Activated CD4-positive, alpha-beta T cell treated with anti-CD3 and anti-CD28 coated beads, Interleukin-2, amount 10 ng/mL, durations not matched to agents 24 days and 14 days (primary cell): ENCODE measurements at places on chromosomes 1 and 21. TPM values are rescaled to one million over a fixed set of nuclear protein-coding genes. Genes with fewer than 3 reads are reported as not detected.

GRCh38 chr1:165898837-165899236 is 71.4 kb downstream of the UCK2 start:
- DNase-seq = no peak
- peaks cover 32% of the 10 kb centered on the region for H3K36me3 ChIP-seq
- no peaks in the 10 kb centered on the region for H3K27me3 ChIP-seq
- no peak overlapping the region for H3K4me3 ChIP-seq
- peaks cover 17% of the 10 kb centered on the region for H3K4me1 ChIP-seq

Gene OR13G1
- total RNA-seq = not detected in 2 replicates

Gene RNPC3
- 18.7 and 20.7 TPM in 2 replicates for total RNA-seq

Gene LYPD8
- total RNA-seq = not detected in 2 replicates

DNA sequence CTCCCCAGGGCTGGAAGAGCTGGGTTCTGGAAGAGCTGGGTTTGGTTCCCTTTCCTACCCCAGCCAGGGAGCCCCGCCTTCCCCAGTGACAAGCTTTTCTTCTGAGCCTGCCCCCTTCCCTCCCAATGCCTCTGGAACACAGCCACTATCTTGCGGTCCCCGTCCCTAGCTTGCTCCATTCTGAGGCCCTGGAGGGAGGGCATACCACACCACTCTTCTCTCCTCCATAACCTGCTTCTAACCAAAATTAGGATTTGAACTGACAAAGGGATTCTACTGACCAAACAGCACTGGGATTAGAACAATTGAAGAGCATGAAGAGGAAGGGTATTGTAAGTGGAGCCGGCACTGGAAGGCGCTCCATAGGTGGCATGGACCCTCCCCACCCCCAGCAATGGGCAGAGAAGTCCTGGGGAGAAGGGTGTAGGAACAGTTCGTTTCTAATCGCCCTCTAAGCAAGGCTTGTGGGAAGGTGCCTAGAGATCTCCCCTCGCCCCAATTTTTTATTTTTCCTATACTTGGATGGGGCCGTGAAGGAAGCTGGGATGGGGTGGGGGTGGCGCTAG is 690 bp downstream of the C1orf216 start:
- H3K4me1 ChIP-seq = peaks cover 37% of the 10 kb centered on the region
- peak overlapping the region; percentile 89 for H3K4me3 ChIP-seq
- peak overlapping the region; percentile 17 for H3K27ac ChIP-seq
- H3K36me3 ChIP-seq = peaks cover 27% of the 10 kb centered on the region
- DNase-seq = peak; percentile 60

GRCh38 chr1:193905288-193906085 is 719.1 kb upstream of the B3GALT2 start:
- H3K4me3 ChIP-seq = no peak overlapping the region
- DNase-seq = no peak
- H3K36me3 ChIP-seq = no peaks in the 10 kb centered on the region
- no peaks in the 10 kb centered on the region for H3K4me1 ChIP-seq

Gene S100A7
- total RNA-seq = not detected in 2 replicates

GRCh38 chr1:6914706-6915105 is 129.5 kb downstream of the CAMTA1 start:
- no peaks in the 10 kb centered on the region for H3K36me3 ChIP-seq
- no peak overlapping the region for H3K27ac ChIP-seq
- H3K4me3 ChIP-seq = no peak overlapping the region

DNA sequence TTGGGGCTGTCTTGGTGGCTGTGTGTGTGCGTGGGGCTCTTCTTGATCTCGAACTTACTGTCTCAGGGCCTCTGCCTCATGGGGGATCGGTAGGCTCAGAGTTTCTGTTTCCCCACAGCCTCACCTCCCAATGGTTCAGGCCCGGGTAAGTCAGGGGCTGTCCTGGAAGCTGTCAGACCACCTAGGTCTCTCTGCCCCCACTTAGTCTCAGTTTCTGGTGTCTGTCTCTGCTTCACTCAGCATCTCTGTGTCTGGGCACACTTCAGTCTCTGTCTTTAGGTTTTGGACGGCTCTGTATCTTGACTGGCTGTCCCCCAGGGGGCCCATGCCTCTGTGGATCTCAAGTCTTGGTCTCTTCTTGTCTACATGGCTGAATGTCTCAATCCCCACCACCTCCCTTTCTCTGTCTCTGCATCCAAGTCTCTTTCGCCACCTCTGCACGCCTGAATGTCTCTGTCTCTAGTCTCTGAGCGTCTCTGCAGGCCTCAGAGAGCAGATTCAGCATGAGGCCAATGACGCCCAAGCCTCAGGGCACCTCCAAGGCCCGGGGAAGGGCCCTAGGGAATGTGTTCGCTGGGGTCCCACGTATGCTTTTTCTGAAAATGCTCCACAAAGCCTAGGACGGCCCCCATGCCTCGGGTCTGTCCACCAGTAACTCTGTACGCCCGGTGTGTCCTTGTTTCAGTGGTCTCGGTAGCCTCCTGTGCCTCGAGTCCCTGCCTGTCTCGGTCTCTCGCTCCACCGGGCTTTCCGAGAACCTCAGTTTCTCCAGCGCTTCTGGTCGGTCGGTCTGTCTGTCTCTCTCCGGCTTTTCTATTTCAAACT is 818 bp downstream of the FHL3 start:
- H3K4me1 ChIP-seq = peaks cover 47% of the 10 kb centered on the region
- H3K27me3 ChIP-seq = no peaks in the 10 kb centered on the region
- DNase-seq = peak; percentile 77
- peak overlapping the region; percentile 99 for H3K4me3 ChIP-seq
- peaks cover 25% of the 10 kb centered on the region for H3K36me3 ChIP-seq

Gene TCHH
- total RNA-seq = not detected in 2 replicates

Gene NCMAP
- total RNA-seq = not detected in 2 replicates

DNA sequence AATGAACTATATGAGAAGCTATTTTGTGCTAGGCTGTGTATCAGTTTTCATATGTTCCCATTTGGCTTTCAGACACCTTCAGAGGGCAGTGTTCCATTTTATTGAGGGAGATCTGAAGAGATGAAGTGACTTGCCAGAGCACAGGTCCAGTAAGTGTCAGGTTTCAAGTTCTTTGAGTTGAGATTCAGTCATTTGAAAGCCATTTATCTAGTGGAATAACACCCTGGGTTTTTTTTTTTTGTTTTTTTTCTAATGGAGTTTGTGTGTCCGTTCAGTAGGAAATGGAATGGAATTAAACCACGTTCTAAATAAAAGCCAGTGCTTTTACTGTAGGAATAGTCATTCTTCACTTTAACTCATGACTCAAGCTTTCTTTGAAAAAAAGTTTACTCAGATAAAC is 652.9 kb upstream of the USP24 start:
- H3K4me1 ChIP-seq = no peaks in the 10 kb centered on the region
- peaks cover 1% of the 10 kb centered on the region for H3K27me3 ChIP-seq
- H3K4me3 ChIP-seq = no peak overlapping the region
- no peak for DNase-seq
- no peak overlapping the region for H3K27ac ChIP-seq

Gene RNF2
- 17.8 and 21.1 TPM in 2 replicates for total RNA-seq

DNA sequence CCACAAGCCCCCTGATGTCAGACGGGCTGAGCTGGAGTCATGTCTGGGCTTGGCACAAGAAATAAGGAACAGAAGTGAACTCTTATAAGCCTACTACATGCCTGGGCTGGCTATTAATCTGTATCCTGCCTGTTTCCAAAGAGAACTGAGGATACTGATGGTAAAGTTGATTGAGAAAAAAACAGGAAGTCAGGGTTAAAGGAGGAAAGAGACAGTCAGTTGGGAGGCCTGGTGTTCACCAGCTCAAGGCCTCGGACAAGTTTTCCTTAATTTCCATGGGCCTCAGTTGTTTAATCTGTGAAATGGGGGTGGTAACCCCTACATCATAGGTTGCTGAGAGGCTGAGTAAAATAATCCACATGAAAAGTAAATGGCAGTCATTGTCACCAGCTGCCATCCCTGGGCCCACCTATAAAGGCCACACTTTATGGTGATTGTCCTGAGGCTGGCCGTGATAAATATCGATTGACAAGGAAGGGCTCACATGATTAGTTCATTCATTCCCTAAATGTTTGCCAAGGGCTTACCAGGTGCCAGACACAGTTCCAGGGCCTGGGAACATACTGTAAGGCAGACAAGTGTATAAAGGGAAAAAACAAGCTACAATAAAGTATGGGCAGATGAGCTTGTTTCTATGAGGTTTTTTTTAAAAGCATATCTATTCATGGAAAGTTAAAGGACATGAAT is 2.8 kb downstream of the ALDH4A1 start:
- no peaks in the 10 kb centered on the region for H3K36me3 ChIP-seq
- H3K27ac ChIP-seq = no peak overlapping the region
- DNase-seq = no peak
- peaks cover 27% of the 10 kb centered on the region for H3K4me1 ChIP-seq
- H3K27me3 ChIP-seq = no peaks in the 10 kb centered on the region
- no peak overlapping the region for H3K4me3 ChIP-seq

Gene FCRL1
- total RNA-seq = not detected in 2 replicates

DNA sequence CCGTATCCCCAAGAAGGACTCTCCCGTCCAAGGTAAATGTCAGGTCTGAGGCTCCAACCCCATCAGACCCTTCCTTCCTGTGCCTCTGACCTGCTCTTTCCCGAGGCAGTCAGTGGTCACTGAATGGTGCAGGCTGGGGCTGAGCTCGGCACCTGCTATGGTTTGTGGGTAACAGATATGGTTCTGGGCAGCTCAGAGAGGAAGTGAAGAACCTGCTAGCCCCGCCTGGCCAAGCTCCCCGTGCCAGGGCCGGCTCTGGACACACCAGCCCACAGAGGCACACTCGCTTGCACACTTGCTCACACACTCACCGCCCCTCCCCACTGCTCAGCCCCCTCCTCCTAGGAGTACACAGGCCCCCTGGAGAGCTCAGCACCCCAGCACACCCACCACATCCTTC is 16.4 kb downstream of the NCMAP start:
- H3K4me3 ChIP-seq = no peak overlapping the region
- H3K27ac ChIP-seq = no peak overlapping the region
- DNase-seq = no peak
- no peaks in the 10 kb centered on the region for H3K36me3 ChIP-seq

Gene SMPDL3B
- total RNA-seq = 0.30 and 0.43 TPM in 2 replicates

- H3K36me3 ChIP-seq = no peaks in the 10 kb centered on the region
- peak; percentile 54 for DNase-seq
- H3K27ac ChIP-seq = no peak overlapping the region
- H3K4me1 ChIP-seq = peaks cover 10% of the 10 kb centered on the region
- H3K27me3 ChIP-seq = peaks cover 5% of the 10 kb centered on the region
- no peak overlapping the region for H3K4me3 ChIP-seq
Measured at GRCh38 chr1:223144431-223144830, 1.4 kb upstream of the TLR5 start.

Gene GPR25
- total RNA-seq = not detected in 2 replicates

DNA sequence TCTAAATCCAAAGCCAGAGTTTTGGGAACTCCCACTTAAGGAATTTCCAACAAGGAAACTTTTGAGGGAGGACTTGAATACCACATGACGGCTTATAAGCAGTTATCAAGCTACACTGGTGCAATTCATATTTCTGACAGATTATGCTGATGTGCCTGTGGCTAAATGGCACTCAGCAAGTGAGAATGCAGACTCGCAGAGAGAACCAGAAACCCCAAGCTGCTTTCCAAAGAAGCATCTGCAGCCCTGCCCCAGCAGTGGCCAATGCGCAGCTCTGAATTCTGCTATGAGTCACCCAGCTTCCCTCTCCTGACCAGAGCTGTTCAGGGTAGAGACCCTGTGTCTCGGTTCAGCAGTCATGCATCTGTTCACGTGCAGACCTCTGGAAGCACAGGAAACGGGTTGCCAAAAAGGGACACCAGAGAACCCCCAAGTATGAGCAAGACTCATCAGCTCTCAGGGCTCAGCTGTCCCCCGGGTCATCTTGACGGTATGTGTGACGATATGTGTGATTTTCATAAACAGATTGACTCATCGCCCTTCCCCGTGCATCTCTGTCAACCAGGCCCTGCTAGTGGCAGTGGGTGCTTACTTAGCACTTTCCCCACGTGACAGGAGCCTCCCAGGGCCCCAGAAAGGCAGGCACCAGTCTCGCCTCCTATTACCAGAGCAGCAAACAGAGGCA is 76.3 kb downstream of the ITPKB start:
- peaks cover 79% of the 10 kb centered on the region for H3K4me1 ChIP-seq
- H3K27ac ChIP-seq = peak overlapping the region; percentile 81
- peak; percentile 92 for DNase-seq
- H3K27me3 ChIP-seq = no peaks in the 10 kb centered on the region

GRCh38 chr1:37306871-37307270 is 167.5 kb upstream of the ZC3H12A start:
- peaks cover 4% of the 10 kb centered on the region for H3K27me3 ChIP-seq
- no peak for DNase-seq
- H3K4me3 ChIP-seq = no peak overlapping the region
- H3K36me3 ChIP-seq = no peaks in the 10 kb centered on the region
- H3K4me1 ChIP-seq = no peaks in the 10 kb centered on the region

GRCh38 chr1:77954521-77954920 is 24.4 kb downstream of the FUBP1 start:
- no peaks in the 10 kb centered on the region for H3K27me3 ChIP-seq
- H3K27ac ChIP-seq = no peak overlapping the region
- H3K4me3 ChIP-seq = no peak overlapping the region

DNA sequence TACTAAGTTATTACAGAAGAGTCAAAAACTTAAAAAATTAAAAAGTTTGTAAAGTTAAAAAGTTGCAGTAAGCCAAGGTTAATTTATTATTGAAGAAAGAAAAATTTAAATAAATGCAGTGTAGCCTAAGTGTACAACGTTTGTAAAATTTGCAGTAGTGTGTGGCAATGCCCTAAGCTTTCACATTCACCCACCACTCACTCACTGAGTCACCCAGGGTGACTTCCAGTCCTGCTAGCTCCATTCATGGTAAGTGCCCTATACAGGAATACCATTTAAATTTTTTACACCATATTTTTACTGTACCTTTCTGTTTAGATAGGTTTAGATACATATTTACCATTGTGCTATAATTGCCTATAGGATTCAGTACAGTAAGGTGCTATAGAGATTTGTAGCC is 88.6 kb downstream of the CTH start:
- peaks cover 8% of the 10 kb centered on the region for H3K27me3 ChIP-seq
- no peak overlapping the region for H3K27ac ChIP-seq
- no peaks in the 10 kb centered on the region for H3K36me3 ChIP-seq
- no peak overlapping the region for H3K4me3 ChIP-seq
- no peak for DNase-seq
